ENCODE measurements at places on chromosomes 11 and 22. TPM values are rescaled to one million over a fixed set of nuclear protein-coding genes. Genes with fewer than 3 reads are reported as not detected.

DNA sequence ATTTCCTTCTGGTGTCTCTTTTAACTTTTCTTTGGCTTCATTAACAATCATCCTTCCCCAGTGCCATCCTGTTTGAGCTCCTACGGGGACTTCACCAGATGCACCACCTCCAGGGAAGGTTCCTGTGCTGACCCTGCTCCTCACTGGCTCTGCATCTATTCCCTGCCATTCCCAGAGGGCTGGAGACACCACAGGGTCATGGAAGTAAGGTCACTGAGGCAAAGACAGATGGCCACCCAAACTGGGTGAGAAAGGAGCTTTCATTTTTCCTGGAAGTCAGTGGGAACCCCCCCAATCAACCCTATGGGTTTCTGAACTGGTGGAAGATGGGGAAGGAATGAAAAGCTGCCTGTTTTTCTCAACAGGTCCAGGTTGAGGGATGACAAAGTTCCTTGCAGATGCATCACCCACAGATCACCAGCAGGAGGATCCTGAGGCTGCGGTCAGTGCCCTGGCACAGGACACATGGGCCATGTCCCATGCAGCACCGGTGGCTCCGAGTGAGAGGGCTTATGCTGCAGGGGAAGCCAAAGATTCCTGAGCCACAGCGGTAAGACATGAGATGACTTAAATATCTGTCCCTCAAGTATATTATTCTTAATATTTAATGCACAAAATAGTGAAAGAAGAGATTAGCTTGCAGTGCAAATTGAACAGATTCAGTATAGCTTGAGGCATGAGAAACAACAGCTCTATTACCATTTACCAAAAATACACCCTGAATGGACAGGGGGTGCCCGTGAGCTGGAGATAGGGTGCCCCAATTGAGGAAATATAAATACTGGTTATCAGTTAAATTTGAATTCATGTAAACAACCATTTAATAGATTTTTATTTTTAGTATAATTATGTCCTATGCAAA, 73.0 kb upstream of the VPREB1 start:
- no peak for DNase-seq

GRCh38 chr11:61826930-61827570, 1.1 kb upstream of the FADS2 start:
- no peak for DNase-seq

- no peak for DNase-seq
Measured at GRCh38 chr11:79538775-79539174, 97.9 kb upstream of the TENM4 start.

DNA sequence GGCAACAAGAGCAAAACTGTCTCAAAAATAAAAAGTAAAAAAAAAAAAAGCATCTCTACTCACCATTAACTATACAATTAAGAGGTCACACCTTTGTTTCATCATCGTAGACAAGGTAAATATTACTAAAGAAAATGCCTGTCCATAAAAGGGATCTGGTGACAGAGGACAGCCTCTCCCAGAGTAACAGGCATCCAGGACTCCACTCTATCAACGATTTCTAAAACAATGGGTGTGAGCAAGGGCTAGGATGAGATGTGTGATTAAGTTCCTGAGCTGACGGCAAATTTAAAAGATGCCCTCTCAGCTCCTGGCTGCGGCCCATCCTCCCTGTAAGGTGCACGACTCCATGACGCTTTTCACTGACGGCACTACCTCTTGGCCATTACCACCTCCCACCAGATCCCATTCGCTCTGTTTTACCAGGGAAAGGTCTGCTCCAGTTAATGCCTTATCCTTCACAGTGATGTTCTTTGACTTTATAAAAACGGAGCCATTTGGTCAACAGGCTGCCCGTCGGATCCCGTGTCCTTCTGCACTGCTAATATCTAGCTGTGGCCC, 2.3 kb upstream of the TMEM45B start:
- DNase-seq: no peak

- DNase-seq: peak; percentile 93
Measured at GRCh38 chr11:7677071-7677470, 3.8 kb upstream of the CYB5R2 start.

DNA sequence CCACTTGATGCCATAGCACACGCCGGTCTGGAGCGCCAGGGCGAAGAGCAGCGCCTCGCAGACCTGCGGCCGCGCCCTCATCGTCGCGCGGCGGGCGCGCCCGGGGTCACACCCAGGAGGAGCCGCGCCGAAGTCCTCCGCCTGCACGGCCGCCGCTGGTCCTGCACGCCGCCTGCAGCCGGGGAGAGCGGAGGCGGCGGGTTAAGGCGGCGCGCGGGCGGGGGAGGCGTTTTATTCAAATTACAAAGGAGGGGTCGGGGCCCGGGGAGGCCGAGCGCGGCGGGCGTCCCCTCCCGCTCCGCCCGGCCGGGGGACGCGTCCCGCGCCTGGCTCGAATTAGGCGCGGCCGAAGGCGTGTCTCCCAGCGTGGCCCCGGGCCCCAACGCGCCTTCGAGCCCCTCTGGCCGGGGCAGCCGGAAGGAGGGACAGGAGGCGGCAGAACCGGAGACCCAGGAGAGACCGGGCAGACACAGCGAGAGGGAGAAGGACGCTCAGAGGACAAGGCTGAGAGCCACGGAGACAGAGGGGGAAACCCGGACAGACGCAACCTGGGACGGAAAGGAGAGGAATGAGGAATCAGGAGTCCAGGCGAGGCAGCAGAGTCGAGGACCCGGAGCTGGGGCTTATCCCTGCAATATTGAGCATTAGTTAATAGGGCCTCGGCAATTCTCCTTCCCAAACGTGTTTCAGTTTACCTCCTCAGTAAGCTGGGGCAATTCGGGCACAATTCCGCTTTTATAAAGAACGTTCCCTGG, at the start of gene WNT11:
WNT11 (minus strand) TSS at position 176 of the 755 bp plus-strand sequence; CDS start at position 81, 95 bp downstream.
- DNase-seq: no peak

DNA sequence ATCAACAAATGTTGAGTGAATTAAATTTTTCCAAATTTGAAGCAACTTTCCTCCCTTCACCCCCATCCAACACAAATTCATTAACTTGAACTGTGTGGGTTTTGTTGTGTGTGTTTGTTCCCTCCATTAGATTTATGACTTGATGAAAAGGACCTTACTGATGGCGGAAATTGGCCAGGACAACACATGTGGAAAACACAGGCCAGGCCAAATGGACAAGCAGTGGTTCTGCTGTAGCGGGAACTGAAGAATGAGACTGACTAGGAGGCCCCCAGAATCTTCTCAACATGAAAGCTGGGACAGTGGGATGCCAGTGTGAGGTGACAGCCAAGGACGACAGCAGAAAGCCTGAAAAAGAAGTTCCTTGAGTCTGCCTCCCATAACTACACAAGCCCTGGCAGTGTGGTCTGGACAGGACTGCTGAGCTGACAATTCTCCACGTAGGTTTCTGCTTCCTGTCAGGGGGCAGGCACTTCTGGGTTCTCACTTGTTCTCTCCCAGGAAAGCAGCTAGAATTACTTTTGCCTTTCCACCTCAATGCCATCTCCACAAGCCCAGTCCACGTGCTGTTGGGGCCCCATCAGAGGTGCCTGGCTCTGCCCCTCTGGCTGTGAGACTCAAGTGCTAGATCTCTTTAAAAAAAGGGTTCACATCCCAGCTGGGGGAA, 94.3 kb downstream of the ETS1 start:
- DNase-seq: no peak

DNA sequence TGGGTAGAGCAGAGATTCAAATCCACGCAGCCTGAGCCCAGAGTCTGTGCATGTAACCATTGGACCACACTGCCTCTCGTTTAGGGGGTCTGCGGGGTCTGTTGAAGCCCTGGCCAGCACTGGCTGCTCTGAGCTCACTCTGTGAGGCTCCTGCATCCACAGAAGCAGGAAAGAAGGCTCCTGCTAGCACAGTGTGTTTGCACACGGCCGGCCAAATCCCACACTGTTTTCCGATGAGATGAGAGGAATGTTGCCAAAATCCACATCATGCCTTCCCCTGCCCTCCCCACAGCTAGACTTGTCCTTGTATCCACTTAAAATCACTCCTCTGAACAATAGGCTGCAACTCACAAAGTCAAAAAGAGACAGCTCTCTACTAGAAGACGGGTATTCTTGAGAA, 10.6 kb upstream of the SLC22A12 start:
- DNase-seq: no peak

GRCh38 chr11:28981381-28981780, 873.2 kb downstream of the METTL15 start:
- DNase-seq: no peak

- DNase-seq: no peak
Measured at GRCh38 chr11:95072948-95073347, 6.2 kb downstream of the SRSF8 start.

GRCh38 chr22:28808716-28809355, 8.5 kb upstream of the XBP1 start:
- no peak for DNase-seq

DNA sequence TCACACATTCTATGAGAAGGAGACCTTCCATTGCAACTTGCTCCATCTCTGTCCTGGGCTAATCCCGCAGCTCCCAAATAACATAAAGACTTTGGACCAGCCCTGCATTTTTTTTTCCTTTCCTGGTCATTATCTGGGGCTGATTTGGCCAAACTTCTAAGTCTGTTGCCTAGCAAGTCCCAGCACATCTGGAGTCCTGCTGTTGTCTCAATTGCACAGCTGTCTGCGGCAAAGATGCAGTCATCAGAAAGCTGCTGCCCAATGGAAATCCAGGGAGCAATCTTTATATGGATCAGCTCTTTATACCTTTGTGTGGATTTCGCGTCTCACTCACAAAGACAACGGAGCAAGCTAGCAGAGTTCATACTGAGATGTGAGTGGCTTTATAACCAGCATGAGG, 105.9 kb downstream of the NXPE2 start:
- no peak for DNase-seq

- no peak for DNase-seq
Measured at GRCh38 chr11:128708660-128709059, 14.8 kb downstream of the FLI1 start.

DNA sequence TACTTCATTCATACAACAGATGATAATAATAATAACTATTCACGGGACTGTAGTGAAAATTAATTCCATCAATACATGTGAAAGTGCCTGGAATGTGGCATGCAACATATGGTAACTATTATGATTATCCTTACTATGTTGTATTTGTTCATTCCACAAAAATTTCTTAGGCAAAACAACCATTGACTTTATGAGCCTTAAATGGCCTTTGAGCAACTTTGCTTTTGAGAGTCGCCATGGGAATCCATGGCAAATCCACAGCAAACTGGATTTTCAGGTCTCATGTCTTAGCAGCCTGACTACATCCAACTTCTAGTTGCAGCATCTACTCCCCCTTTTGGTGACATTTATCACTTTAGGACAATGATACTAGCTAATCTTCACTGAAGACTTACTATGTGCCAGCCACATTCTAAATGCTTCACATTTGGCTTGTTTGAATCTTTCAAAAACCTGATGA, 56.8 kb downstream of the SLC1A2 start:
- peak; percentile 41 for DNase-seq

DNA sequence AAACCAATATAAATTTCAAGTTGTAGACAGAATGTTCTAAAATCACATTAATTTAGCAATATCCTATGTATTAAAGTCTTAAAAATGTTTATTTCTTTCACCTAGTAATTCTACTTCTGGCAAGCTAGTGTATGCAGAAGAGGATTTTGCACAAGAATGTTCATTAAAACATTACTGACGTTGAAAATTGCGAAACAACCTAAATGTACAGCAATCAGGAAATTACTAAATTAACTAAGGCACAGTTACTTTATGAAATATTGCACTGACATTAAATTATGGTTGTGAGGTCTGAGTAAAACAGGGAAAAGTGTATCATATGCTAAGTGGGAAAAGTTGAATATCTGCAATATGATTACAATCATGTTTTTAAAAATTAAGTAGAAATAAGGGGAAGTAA, 4.1 kb downstream of the SLC36A4 start:
- DNase-seq: no peak

DNA sequence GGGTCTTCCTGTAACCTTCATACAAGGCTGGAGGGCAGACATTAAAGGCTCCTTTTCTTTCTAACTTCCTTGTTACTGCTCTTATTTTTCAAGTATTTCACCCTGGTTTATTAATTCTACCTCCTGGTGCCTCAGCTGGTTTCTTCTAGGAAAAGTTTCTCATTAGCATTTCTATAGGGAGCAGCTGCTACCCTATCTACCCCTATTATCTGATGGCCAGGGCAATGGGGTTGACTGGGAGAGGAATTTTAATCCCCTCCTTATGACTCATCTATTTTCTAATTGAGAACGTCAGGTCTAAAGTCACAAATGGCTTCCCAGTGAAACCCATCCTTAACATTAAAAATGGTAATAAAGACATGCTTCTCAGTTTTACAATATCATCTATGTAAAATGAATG, 5.0 kb downstream of the MAP6 start:
- DNase-seq: no peak

- no peak for DNase-seq
Measured at GRCh38 chr11:62148271-62148980, 24.6 kb downstream of the INCENP start.

- peak; percentile 89 for DNase-seq
Measured at GRCh38 chr11:130737866-130738431, 178.3 kb downstream of the SNX19 start.

- DNase-seq: peak; percentile 42
Measured at GRCh38 chr11:14417617-14418374, 58.8 kb upstream of the RRAS2 start.

DNA sequence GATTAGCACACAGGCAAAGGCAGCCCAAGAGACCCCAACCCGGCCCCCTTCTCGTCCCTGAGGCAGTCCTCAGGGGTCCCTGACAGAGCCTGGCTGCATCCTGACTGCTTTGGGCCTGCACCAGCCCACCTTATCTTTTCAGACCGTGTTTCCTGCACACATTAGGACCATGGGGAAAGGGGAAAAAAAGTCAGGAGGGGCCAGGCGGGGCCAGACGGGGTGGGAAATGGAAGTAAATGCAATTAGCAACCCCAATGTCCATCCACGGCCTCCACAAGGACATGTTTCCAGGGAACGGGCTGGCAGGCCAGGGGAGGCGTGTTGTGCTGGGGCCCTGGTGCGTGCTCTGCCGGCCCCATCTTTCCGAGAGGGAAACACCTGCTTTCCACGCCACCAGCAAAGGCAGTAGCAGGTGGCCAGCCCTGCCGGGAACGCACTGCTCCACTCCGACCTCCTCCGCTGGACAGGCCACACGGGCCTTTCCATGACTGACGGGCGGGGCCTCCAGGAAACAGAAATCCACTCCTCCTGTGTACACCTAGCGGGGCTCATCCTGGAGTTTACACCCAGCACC, 7.4 kb downstream of the EHD1 start:
- DNase-seq: no peak

Gene KRTAP5-2
- total RNA-seq: not detected

Gene UBQLN3
- not detected for total RNA-seq

Gene OR8A1
- not detected for total RNA-seq

Gene SGSM1
- not detected for total RNA-seq

Gene KCNK4
- not detected for total RNA-seq

Gene OR52A1
- total RNA-seq: not detected

Gene GAL3ST1
- total RNA-seq: not detected

Gene P4HA3
- 1.0 TPM for total RNA-seq

Gene CHORDC1
- 63.4 TPM for total RNA-seq
